ENCODE measurements at places on chromosomes 7 and 10. TPM values are rescaled to one million over a fixed set of nuclear protein-coding genes. Genes with fewer than 3 reads are reported as not detected.

FFAR4 gene
- total RNA-seq, result not detected

ERVW-1 gene
- not detected for total RNA-seq

GPRIN2 gene
- total RNA-seq, result not detected

GTF2IRD1 gene
- total RNA-seq, result 5.8 TPM

CDNF gene
- 2.6 TPM for total RNA-seq

EIF4H gene
- total RNA-seq, result 201 TPM

SPDYE2B gene
- not detected for total RNA-seq

GIMAP5 gene
- total RNA-seq, result 1.4 TPM

SFRP5 gene
- total RNA-seq, result 0.10 TPM

MYH16 gene
- total RNA-seq, result not detected

BRAF gene
- 16.4 TPM for total RNA-seq

MMD2 gene
- not detected for total RNA-seq

IL15RA gene
- 13.8 TPM for total RNA-seq

VAX1 gene
- not detected for total RNA-seq

GDF2 gene
- total RNA-seq, result not detected

All from cardiac ventricle fibroblast (primary cell).